ENCODE measurements at places on chromosomes 12 and 14.

- no peak for DNase-seq
Measured at GRCh38 chr14:105187935-105188524, 6.9 kb upstream of the NUDT14 start.

DNA sequence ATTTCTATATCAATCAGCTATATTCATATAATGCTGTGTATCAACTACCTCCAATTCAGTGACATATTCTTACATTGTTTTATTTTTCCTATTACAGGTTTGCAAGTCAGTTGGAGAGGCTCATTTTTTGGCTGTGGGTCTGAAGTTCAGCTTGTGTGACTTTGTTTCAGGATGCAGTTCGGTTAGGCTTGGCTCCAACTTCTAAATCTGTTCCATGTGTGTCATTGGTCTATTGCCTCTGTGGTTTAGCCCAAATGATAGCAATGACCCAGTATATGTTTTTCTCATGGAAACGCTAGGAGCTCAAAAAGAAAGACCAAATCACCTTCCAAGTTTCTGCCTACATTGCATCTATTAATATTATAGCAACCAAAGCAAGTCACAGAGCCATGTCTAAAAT, 848.6 kb upstream of the LRFN5 start:
- DNase-seq = no peak

GRCh38 chr14:77902811-77903210, 102.9 kb downstream of the ADCK1 start:
- no peak for DNase-seq

GRCh38 chr14:41604721-41605531, 1.8 kb upstream of the LRFN5 start:
- peak; percentile 64 for DNase-seq

- peak; percentile 31 for DNase-seq
Measured at GRCh38 chr14:60566101-60566500, 57.2 kb downstream of the SIX6 start.

- no peak for DNase-seq
Measured at GRCh38 chr12:22064968-22065367, 18.9 kb downstream of the CMAS start.

- no peak for DNase-seq
Measured at GRCh38 chr12:116620124-116620491, 60.9 kb downstream of the MAP1LC3B2 start.

DNA sequence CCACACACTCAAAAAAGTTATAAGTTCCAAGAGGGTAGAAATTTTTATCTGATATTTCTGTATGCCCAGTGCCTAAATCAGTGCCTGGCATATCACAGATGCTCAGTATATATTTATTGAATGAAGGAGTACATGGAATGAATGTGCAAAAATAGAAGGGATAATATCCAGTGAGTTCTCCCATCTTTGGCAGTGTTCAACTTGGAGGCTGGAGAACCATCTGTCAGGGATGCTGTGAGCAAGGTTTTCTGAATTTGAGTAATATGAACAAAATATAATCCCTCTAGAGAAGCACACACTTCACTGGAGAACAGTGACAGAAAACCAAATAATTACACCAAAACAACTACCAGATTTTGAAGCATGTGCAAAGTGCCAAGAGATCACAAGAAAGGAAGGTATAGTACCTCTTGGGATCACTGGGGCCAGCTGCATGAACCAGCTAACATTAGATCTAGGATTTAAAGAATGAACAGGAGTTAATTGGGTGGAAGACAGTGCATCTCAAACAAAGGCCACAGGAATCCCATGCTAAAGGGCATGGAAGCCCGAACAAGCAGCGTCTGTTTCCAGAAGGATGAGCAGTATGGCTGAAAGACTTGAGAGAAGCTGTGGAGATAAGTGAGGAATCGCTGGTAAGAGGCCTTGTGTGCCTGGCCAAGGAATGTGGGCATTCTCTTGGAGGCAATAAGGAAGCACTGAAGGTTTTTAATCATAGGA, 11.5 kb downstream of the SLC8A3 start:
- DNase-seq = no peak

DNA sequence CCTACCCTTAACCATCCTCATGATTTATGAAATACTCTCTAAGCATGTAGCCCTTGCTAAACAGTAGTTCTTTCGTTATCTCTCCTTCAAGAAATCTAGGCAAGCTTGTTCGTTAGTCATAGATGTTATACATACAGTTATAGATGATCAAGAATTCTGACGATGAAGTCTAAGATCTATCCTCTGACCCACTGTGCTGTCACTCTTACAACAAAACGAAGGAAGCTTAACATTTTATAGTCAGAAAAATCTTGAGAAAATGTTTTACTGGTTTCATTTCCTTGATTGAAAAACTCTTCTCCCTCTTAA, 68.9 kb downstream of the SPPL3 start:
- no peak for DNase-seq

GRCh38 chr12:10101042-10101579, 2.3 kb upstream of the CLEC1A start:
- DNase-seq = no peak

DNA sequence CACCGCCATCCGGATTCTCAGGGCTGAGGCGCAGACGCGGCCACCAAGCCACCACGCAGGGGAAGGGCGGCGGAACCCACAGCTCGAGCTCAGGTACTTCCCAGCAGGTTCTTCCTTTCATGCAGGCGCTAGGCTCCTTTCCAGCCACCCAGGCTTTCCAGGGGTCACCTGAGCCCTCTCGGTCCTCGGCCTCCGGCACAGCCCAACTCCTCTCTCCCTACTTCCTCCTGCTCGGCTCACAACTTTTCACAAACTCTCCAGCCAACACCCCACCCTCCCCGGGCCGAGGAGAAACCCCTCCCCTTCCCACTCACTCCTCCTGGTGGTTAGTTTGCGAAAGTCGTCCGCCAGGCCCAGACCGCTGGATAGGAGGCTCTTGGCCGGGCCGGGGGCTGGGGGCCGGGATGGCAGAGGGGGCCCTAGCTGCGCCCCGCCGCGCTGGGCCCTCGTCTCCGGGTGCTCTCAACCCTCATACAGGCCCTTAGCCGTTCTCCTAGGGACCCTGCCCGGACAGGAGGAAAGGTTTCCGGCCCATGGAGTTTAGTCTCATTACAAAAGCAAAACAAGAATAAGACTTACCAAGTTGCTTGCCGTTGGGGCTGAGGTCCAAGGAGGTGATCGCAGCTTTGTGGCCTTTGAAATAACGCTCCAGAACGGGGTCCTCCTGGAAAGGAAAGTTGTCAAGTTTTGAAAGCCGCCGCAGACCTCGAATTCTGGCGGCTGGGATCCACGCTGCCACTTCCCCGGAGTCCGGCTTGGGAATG, at the start of gene GALNT4:
Gene GALNT4, minus strand, starts transcription at position 256 of the 764 bp plus-strand sequence. Its CDS starts 247 bp downstream, at position 9.
- DNase-seq = no peak

- DNase-seq = no peak
Measured at GRCh38 chr14:74618078-74618952, 6.3 kb upstream of the LTBP2 start.

- DNase-seq = no peak
Measured at GRCh38 chr14:104968153-104968527, 10.0 kb downstream of the AHNAK2 start.

- DNase-seq = no peak
Measured at GRCh38 chr14:35257809-35258208, 34.4 kb upstream of the PSMA6 start.

DNA sequence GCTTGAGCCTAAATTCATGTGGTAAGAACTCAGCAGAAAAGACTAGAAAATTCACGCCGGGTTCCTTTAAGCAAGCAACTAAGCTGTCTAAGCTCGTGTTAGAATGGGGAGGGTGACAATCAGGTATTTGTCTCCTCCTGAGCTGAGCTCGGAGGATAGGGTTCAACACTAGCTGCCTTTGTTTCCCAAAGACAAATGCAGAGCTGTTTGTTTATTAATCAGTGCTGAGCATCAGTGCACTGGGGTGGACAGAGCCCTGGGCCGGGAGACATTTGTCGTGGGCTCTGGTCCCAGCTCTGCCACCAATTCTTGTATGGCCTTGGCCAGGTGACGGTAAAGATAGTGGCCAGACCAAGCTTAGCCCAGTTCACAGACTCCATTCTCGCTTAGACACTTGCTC, 43.7 kb downstream of the DEGS2 start:
- DNase-seq = no peak

GRCh38 chr14:75427482-75428229, at the start of gene JDP2:
JDP2 (plus strand) TSS chr14:75428022; CDS start chr14:75437921, 9,899 bp downstream.
- DNase-seq = no peak

DNA sequence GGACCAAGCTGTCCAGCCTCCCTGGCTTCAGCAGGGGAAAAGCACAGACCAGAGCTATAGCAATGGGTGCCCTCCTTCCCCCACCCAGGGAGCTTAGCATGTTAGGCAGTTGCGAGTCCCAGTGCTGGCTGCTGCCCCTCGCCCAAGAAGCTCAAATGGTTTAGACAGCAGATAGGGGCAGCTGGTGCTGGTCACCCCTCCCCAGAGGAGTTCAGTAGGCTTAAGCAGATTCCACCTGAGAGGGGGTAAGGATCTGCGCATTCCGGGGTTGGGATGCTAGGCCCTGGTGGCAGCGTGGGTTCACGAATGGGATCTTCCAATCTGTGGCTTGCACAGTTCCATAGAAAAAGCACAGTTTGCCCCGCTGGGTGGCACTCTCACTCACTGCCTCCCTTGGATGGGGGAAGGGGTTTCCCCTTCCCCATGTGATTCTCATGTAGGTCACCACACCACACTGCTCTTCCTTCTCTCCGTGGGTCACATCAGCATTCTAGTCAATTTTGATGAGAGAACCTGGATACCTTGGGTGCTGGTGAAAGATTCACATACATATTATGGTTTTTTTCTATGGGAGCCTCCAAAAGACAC, 665.6 kb downstream of the C12orf50 start:
- DNase-seq = no peak

GRCh38 chr12:96190413-96191108, 3.6 kb upstream of the ELK3 start:
- DNase-seq = no peak

DNA sequence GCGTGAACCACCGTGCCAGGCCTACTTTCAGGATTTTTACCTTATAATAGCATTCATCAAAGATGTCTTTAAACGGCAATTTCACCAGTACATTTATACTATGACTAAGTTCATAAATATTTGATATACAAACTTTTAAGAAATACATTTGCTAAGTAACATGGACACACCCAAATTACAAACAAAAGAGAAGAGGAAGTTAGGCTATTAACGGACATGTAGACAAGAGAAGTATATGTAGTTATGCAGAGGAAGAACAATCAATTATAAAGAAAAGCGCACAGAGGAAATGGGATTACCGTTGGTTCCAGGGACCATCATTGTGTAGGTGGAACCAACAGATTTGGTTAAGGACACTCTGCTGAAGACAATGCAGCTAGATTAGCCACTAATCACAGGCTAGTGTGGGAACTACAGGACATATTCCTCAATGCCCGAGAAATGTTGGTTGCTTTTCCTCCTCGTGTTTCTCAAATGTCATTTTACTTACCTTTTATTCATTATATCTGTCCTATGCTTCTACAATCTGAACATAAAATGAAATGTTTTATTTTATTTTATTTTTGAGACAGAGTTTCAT, 24.0 kb upstream of the PKP2 start:
- DNase-seq = no peak

GRCh38 chr14:75542588-75543091, 20.4 kb downstream of the BATF start:
- no peak for DNase-seq

DNA sequence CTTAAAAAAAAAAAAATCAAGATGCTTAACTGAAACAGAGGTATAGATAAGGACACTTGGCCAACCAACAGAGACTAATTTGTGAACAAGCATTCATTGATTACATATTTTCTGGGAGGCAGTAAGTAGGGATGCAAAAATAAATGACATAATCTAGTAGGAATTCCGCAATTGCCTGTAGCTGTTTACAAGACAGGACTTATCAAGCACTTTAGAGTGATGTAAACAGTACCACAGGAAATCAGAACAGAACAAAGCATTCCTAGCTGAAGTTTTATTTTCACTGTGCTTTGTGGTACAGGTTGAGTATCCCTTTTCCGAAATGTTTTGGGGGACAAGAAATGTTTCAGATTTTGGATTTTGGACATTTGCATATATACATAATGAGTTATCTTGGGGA, 68.2 kb upstream of the FGD4 start:
- DNase-seq = no peak

GRCh38 chr12:103548622-103549601, 38.2 kb upstream of the STAB2 start:
- DNase-seq = peak; percentile 26

DNA sequence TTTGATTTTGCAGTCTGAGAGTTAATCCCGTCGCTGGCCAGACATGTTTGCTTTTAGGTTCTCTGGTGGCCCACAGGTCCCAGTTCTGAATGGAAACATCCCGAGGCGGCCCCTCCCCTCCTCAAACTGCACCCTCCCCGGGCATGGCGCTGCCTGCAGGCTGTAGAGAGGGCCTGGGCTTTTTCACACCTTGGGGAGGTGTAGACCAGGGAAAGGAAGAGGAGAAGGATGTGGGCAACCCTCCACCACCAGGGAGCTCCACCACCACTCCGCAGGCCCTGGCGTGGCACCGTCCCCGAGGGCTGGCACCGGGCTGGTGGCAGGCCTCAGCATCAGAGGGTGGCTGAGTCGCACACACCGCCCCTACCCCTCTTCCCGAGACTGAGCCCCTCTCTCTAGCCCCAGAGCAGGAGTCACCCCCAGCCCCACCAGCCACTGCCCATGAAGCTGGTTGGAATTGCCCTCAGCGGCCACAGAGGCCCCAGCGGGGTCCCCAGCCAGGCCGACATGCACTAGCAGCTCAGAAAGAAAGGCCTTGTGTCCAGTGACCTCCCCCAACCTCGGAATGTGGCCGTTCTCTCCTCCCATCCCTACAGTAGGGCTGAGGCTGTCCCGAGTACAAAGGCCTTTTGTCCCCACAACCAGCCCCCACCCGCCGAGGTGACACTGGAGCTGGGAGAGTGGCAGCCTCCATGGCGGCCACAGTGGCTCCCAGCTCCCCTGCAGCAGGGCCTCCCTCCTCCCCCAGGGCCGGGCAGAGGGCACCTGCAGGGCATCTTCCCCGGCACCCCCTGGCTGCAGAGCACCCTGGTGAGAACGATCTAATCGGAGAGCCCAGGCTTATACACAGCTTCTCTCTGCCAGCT, 23.5 kb upstream of the INF2 start:
- no peak for DNase-seq

DNA sequence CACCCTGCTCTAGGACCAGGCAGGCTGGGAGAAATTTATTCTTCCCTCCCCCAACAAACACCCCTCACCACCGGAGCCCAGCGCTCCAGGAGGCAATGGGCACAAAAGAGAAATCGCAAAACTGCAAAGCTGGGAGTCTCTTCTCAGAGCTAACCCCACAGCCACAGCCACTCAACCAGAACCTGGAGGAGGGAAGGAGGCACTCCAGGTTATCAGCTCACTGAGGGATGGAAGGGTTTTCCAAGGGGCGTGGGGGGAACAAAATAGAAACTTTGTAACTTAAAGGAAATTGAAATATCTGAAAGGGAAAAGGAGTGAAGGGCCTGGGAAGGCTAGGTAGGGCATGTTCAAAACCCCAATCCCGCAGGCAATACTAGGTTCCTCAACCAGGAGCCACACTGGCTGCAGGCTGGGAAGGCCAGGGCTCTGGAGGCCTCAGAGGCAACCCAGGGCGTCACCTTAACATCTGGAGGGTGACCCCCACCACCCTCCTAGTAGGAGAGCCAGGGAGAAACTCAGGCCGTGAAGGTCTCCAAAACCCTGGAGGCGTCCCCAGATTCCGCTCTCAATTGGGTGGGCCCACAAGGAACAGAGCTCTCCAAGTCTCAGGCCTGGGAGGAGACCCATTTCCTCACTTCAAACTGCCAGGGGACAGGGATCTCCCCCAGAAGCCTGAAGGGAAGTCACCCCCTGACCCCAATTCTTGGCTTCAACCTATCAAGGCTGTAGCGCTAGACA, 3.2 kb downstream of the KDM2B start:
- DNase-seq = no peak
